ENCODE measurements at places on chromosomes 2 and 18. TPM values are rescaled to one million over a fixed set of nuclear protein-coding genes. Genes with fewer than 3 reads are reported as not detected.

The SCN7A gene
- 0.36 TPM for total RNA-seq

The SF3B1 gene
- total RNA-seq: 125 TPM

The CABLES1 gene
- 6.1 TPM for total RNA-seq

The KIAA2012 gene
- not detected for total RNA-seq

The SCYGR4 gene
- total RNA-seq: not detected

The PSTPIP2 gene
- 7.2 TPM for total RNA-seq

The HOXD11 gene
- total RNA-seq: 17.5 TPM

The REEP1 gene
- total RNA-seq: 2.2 TPM

The PFN4 gene
- total RNA-seq: not detected

The BOLL gene
- total RNA-seq: not detected

The DAPL1 gene
- total RNA-seq: not detected

The CD8B2 gene
- not detected for total RNA-seq

The REV1 gene
- 18.1 TPM for total RNA-seq

The CHRNG gene
- total RNA-seq: not detected

The LRRTM4 gene
- total RNA-seq: not detected

The PAPOLG gene
- 12.6 TPM for total RNA-seq

The GREB1 gene
- total RNA-seq: 0.07 TPM

The MEP1B gene
- total RNA-seq: not detected

The SERPINB4 gene
- total RNA-seq: not detected

The PLEKHH2 gene
- total RNA-seq: 4.2 TPM

The TUBA3E gene
- total RNA-seq: not detected
